ENCODE measurements at places on chromosomes 16 and 17.

DNA sequence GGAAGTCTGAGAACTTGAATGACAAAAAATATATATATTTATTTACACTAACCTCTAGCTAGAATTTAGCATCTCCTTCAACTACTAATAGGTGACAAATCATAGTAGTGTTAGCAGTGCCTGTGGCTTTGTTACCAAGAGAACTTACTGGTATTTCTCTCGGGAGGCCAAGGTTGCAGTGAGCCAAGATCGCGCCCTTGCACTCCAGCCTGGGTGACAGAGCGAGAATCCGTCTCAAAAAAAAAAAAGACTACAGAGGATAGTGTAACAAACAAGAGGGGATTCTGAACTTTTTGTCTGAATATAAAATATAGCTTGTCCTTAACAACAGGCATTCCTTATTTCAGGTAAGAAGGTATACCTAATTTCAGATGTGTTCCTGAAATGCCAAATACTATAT, 1.3 kb upstream of the SUZ12 start:
- DNase-seq: no peak

DNA sequence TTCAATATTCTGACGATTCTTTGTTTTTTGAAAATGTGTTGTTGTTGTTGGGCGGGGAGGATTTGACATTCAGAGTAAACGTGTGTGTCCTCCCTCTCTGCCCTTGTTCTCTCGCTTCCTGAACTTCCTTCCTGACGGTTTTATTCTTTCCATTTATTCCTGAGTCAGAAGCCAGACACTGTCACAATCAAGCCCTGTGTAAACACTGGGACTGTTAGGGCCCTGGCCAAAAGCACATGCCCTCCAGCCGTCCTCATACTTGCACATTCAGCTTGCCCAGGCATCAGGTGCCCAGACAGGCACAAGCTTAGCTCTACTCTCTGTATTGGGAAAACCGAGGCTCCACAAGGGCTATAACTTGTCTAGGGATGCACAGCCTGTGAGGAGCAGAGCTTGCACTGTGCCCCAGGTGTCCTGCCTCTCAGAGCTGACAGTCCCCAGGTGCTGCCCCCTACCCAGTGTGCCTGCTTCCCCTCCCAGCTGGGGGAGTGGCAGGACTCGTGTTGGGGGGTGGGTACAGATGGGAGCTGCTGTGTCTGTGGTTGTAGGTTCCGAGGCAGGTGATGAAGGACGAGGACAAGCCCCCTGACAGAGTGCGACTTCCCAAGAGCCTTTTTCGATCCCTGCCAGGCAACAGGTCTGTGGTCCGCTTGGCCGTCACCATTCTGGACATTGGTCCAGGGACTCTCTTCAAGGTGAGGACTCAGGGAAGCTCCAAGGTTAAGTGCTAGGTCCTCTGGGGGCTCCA, 9.7 kb downstream of the ADGRG3 start:
- no peak for DNase-seq

- peak; percentile 61 for DNase-seq
These were observed 12.7 kb downstream of the MRM3 start for GRCh38 chr17:794876-795275.

GRCh38 chr17:75340631-75341030, 51.4 kb upstream of the SLC25A19 start:
- DNase-seq: no peak

DNA sequence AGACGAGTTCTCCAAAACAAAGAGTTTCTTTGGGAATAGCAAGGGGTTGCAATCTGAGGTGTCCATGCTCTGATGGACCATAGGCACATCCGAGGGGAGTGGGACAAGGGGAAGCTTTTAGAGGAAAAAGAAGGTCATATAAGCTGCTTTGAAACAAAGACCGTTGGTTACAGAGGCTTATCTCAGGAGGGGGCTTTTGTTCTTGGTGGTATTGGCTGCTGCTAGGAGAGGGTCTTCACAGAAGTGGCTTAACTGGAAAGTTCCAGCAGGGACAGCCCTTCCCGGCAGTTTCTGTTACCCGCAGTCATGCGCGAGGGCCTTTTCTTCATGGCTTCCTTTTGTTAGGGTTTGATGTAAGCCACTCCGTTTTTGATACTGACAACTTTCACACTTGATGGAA, 76.0 kb downstream of the RAP1GAP2 start:
- no peak for DNase-seq

DNA sequence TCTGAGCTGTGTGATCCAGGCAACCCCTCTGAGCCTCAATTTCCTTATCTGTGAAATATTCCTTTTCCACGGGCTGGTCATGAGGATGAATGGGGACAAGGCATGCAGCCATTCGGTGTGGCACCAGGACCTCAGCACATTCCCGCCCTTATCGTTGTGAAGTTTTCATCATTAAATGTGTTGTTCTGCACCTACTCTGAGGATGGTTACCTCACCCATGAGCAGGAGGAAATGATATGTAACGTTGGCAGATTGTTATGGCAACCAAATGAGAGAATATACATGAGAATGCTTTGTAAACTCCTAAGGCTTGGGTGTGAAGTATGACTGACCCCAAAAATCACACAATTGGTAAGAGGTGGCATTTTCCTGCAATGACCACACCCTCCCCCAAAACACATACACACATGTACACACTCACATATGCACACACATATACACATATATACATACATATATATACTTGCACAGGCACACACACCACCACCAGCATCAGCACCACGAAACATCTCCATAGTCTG, 39.5 kb downstream of the SMARCE1 start:
- no peak for DNase-seq

DNA sequence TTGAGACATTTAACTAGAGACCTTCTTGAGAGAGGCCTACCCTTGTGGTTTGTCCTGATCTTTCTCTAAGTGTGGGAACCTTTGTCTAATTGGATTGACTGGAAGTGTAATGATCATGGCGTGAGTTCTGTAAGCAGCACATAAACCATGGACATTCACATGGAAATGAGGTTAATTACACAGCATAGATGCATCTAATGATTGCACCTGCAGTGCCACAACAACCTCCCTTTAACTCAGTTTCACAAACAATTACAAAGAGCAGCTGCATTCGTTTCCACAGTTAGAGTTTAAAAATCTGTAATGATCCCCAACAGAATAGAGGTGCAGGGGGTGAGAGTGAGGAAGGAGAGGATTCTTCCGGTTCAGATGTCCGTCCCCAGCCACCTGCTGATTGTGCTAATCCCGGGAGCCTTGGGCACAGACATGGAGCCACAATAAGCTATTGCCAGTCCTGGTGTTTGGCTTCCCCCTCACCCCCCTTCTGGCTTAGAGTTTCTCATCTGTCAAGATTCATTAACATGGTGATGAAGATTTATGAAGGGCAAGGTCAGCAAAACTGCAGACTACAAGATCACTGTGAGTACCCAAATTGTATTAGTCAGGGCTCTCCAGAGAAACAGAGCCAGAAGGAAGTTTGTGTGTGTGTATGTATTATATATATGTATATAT, 659.2 kb upstream of the SOX9 start:
- no peak for DNase-seq

- DNase-seq: no peak
These were observed 14.1 kb upstream of the G6PC1 start for GRCh38 chr17:42886283-42887176.

DNA sequence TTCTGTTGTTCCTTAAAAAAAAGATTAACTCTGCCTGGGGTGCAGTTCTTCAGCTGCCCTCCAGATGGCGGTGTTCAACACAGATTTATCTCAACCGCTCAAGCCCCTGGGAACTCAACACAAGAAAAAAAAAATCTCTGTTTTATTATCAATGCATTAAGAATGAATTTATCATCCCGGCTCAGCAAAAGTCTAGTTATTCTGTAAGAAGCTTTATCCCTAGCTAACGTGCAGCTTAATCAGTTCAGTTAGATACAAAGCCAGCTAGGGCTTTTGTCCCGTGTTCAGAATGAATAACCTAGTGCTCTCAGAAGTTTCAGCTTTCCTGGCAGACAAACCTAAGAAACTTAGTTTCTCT, 475.9 kb upstream of the CCL2 start:
- no peak for DNase-seq

DNA sequence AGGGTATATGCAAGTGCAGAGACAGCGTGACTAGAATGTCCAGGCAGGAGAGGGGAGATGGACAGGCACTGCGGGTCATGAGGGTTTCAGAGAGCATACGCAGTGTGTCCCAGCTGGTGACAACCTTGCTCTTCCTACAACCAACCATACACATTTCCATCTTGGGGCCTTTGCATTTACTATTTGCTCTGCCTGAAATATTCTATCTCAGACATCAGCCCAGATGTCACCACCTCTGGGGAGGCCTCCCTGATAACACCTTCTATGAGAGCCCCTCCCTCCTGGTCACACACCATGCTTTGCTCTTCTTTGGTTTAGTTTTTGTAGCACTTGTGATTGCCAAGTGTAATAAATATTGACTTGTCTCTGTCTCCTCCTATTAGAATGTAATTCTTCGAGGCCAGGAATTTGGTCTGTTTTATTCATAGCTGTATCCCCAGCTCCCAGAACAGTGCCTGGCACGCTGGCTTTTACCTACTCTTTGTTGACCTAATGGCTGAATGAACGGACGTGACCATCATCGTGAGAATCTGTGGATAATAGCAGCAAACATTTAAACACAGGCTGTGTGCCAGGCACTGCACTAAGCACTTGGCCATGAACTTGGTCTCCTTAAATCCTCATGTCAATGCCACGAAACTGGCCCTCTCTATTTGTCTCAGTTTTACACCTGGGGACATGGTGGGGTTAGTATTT, 51.9 kb downstream of the PLCG2 start:
- DNase-seq: no peak

- no peak for DNase-seq
These were observed 261.9 kb upstream of the FOXF1 start for GRCh38 chr16:86248310-86248905.

GRCh38 chr16:88007321-88007731, 56.1 kb downstream of the BANP start:
- DNase-seq: peak; percentile 36

GRCh38 chr16:11133344-11133943, 122.6 kb downstream of the SOCS1 start:
- peak; percentile 16 for DNase-seq

- DNase-seq: no peak
These were observed 52.6 kb downstream of the ZFHX3 start for GRCh38 chr16:72995151-72995881.
